ENCODE measurements at places on chromosomes 6 and 20.

GRCh38 chr20:43096126-43096930 lies 93.4 kb downstream of the PTPRT start:
- no peak for DNase-seq

DNA sequence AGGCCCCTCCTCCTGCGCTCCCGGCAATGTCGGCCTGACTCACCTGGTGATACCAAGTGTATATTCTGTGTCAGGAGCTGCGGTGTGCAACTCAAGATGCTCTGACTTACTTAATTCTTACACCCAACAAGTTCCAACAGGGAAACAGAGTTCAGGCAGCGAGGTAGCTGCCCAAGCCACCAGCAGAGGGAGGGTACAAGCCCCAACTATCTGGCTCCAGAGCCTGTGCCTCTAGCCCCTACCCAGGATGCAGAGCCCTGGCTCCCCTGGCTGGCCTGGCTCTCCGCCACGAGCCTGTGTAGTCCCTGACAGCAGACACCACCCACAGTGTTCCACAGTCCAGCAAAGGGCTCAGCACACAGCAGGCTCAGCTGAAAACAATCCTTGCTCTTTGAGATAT lies 34.9 kb downstream of the C20orf203 start:
- no peak for DNase-seq

GRCh38 chr6:54463354-54464024 lies 155.2 kb downstream of the TINAG start:
- no peak for DNase-seq

DNA sequence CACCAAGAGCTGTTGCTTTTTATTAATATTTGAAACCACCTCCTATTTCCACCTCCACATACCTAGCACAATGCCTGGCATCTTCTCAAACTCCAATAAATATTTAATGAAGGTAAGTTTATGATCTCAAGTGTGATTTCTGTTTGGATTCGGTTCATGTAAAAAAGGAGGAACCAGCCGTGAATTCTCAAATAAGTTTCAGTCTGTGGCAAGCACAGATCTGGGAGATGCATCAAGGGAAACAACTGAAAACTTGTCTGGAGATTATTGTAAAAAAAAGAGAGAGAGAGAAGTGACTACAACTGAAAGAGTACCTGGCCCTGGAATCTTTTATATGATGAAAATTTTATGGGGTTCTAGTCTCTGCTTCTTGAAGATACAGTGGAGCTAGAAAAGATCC lies 52.8 kb upstream of the PNRC1 start:
- no peak for DNase-seq

DNA sequence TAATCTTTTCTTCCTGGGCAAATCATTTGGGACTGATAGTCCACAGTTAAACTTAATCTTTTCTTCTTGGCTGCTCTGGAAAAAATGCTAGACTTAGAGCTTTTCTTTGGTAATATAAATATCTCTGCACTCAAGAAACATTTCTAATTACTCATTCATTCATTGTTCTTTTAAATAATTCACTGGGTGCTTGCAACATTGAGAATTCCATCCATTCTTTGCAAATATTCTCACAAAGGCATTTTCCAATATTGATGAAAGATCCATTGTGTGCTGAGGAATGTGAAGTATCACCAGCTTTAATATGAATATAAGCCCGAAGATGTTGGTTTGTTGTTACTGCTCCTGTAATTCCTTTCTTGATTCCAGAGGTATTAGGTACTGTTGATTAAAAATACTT lies 38.4 kb downstream of the AKAP7 start:
- DNase-seq: no peak

GRCh38 chr6:30158475-30159040 lies 2.5 kb downstream of the TRIM10 start:
- no peak for DNase-seq
